ENCODE measurements at places on chromosomes 7 and 10. TPM values are rescaled to one million over a fixed set of nuclear protein-coding genes. Genes with fewer than 3 reads are reported as not detected.

GRCh38 chr10:1536341-1536740 is 201.0 kb downstream of the ADARB2 start:
- no peak overlapping the region for H3K27ac ChIP-seq
- no peaks in the 10 kb centered on the region for H3K4me1 ChIP-seq
- H3K27me3 ChIP-seq, result no peaks in the 10 kb centered on the region
- no peaks in the 10 kb centered on the region for H3K36me3 ChIP-seq

Gene CCDC201
- not detected for total RNA-seq

Gene UNC5B
- total RNA-seq, result 12.9 TPM

GRCh38 chr7:542713-543500 is 23.3 kb upstream of the PDGFA start:
- H3K4me3 ChIP-seq, result no peak overlapping the region
- H3K27ac ChIP-seq, result no peak overlapping the region
- H3K27me3 ChIP-seq, result no peaks in the 10 kb centered on the region
- no peak for DNase-seq

- DNase-seq, result no peak
- H3K4me1 ChIP-seq, result peaks cover 4% of the 10 kb centered on the region
- peak overlapping the region; percentile 39 for H3K27ac ChIP-seq
- H3K27me3 ChIP-seq, result no peaks in the 10 kb centered on the region
- H3K4me3 ChIP-seq, result no peak overlapping the region
Measured at GRCh38 chr10:73850211-73850610, 24.1 kb downstream of the CAMK2G start.

- H3K27ac ChIP-seq, result no peak overlapping the region
- H3K4me1 ChIP-seq, result peaks cover 32% of the 10 kb centered on the region
- no peaks in the 10 kb centered on the region for H3K36me3 ChIP-seq
- peak overlapping the region; percentile 30 for H3K4me3 ChIP-seq
- H3K27me3 ChIP-seq, result peaks cover 98% of the 10 kb centered on the region
- no peak for DNase-seq
Measured at GRCh38 chr10:8034466-8035005, 20.0 kb upstream of the GATA3 start.

Gene CTAGE8
- total RNA-seq, result 0.21 TPM

GRCh38 chr7:82950436-82950835 is 212.2 kb downstream of the PCLO start:
- H3K27ac ChIP-seq, result no peak overlapping the region
- no peak overlapping the region for H3K4me3 ChIP-seq
- no peaks in the 10 kb centered on the region for H3K4me1 ChIP-seq
- no peak for DNase-seq
- H3K27me3 ChIP-seq, result no peaks in the 10 kb centered on the region
- no peaks in the 10 kb centered on the region for H3K36me3 ChIP-seq

GRCh38 chr7:151232917-151233701 is 826 bp downstream of the CHPF2 start:
- peak overlapping the region; percentile 88 for H3K4me3 ChIP-seq
- H3K27me3 ChIP-seq, result no peaks in the 10 kb centered on the region
- no peak for DNase-seq

Gene NOS3
- total RNA-seq, result 24.1 TPM

- H3K36me3 ChIP-seq, result no peaks in the 10 kb centered on the region
- no peak overlapping the region for H3K27ac ChIP-seq
- H3K4me1 ChIP-seq, result no peaks in the 10 kb centered on the region
- no peaks in the 10 kb centered on the region for H3K27me3 ChIP-seq
Measured at GRCh38 chr7:94547126-94547525, 37.5 kb downstream of the CASD1 start.

- no peak overlapping the region for H3K4me3 ChIP-seq
- no peak for DNase-seq
- no peak overlapping the region for H3K27ac ChIP-seq
- peaks cover 41% of the 10 kb centered on the region for H3K27me3 ChIP-seq
- no peaks in the 10 kb centered on the region for H3K4me1 ChIP-seq
Measured at GRCh38 chr10:6494936-6495592, 85.0 kb downstream of the PRKCQ start.

Gene ATOH7
- total RNA-seq, result not detected

Gene GHRHR
- total RNA-seq, result not detected

DNA sequence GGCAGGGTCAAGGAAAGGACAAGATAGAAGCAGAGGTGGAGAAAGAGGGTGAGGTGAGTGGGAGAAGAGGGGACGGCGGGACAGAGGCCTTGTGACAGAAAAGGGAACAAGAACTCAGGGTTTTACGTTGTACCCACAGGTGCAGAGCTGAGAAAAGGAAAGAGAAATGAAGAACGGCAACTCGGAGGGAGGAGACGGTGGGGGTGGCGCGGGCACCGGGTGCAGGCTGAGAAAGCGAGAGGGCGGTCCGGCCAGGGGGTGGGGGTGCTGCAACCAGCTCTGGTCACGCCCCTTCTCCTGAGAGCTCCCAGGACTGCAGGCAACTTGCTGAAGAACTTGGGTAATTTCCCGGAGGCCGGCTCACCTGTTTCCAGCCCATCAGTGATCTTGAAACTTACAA is 65.3 kb downstream of the CARD11 start:
- no peaks in the 10 kb centered on the region for H3K36me3 ChIP-seq
- H3K4me3 ChIP-seq, result no peak overlapping the region
- no peak overlapping the region for H3K27ac ChIP-seq
- peak; percentile 17 for DNase-seq

Data from heart right ventricle (tissue), 16 donors.